Neural progenitor cell (in vitro differentiated cells): ENCODE measurements at places on chromosomes 6 and 20. TPM values are rescaled to one million over a fixed set of nuclear protein-coding genes. Genes with fewer than 3 reads are reported as not detected.

DNA sequence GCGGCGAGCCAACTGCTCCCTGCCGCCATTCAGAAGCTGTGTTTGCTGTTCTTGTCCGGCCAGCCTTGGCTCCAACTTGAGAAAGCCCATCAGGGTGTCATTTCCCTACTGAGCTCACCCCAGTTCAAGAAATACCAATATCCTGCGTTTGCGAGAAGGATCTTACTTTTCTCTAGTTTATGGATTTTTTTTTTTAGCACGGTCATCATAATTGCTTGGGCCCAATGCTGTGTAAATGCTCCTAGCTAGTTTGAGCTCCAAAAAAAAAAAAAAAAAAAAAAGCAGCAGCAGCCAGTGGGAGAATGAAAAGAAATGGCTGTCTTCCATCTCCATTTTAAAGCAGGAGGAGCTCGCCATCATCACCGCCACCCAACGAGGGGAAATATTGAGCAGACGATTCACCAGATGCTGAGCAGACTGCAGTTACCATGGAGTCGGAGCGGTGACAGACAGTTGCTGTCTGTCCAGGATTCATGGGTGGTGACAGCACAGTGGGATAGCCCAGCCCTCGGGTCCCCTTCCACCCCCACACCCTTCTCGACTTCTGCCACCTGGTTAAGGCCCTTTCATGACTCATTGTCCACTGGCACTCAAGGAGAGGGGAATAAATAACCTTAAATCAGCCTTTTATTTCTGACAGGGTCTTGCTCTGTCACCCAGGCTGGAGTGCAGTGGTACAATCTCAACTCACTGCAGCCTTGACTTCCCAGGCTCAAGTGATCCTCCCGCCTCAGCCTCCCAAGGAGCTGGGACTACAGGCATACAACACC is 132.4 kb upstream of the SNX9 start:
- DNase-seq = no peak

- DNase-seq = no peak
Observed at GRCh38 chr6:112024464-112024863, 29.4 kb upstream of the CCN6 start.

DNA sequence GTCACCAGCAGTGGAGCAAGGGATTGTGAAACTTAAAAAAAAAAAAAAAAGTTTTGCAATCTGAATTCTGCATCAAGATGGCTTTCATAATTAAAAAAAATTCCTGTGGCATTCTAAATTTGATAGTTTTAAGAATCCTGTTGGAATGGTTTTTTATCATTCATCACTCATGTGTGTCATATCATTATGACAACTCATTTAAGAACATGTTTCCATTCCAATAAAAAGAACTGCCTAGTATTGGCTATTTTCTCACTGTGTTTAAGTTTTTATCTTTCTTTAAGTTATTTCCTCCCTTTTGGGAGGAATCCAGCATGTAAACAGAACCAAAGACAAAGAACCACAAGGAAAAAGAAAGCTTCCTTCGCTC is 26.2 kb upstream of the RHAG start:
- no peak for DNase-seq

Gene BRD2
- total RNA-seq = 202 and 211 TPM in 2 replicates

- DNase-seq = no peak
Observed at GRCh38 chr6:41022294-41022693, 16.7 kb downstream of the UNC5CL start.

DNA sequence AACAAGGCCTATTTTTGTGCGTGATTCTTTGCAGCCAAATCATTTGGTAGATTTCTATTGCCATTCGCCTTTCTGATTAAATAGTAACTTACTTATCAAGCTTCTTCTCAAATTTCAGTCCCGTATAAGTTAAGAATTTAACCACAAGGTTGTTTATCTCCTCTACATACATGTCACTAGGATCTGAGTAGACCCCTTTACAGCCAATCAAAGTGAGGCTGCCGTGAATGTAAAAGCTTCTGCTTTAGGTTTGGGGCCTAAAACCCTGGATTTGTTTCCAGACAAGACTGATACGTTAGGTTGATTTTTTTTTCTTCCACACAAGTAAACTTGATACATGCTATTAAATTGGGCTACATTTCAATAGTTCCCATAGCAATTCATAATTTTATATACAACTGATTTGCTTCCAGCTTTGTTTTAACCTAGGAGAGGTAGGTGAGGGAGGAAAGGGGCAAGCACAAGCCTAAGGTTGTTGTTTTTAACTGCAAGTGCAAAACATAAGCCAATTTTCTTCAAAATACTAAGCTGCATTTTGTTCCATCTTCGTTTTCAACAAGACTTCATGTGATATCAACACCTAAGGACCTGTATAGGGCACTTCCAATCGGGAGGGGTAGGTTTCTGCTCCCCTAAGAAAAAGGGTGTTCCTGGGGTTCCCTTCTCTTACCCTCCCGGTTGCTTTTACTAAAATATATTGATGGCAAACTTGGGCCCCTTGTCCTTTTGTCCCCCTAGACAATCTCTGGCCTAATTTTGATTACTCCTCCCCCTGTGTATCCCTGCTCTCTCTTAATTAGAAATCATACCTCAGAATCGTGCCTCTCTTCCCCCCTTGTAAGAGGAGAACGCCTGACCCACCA is 1.7 kb downstream of the RANBP9 start:
- peak; percentile 40 for DNase-seq

DNA sequence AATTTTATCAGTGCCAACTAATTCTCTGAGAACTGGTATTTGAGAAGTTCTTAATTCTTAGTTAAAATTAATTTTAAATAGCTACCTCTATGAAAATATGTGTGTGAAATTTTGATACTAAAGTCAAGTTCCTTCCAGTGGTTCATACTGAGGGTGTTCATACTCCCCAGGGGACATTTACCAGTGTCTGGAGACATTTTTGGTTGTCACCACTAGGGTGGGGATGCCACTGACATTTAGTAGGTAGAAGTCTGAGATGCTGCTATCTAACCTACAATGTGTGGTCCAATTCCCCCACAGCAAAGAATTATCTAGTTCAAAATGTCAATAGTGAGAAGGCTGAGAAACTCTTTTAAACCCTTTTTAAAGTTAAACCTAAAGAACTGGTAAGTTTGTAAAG is 463.8 kb downstream of the ADGRB3 start:
- DNase-seq = no peak

- no peak for DNase-seq
Observed at GRCh38 chr6:26280407-26280806, 84.6 kb upstream of the BTN3A2 start.

DNA sequence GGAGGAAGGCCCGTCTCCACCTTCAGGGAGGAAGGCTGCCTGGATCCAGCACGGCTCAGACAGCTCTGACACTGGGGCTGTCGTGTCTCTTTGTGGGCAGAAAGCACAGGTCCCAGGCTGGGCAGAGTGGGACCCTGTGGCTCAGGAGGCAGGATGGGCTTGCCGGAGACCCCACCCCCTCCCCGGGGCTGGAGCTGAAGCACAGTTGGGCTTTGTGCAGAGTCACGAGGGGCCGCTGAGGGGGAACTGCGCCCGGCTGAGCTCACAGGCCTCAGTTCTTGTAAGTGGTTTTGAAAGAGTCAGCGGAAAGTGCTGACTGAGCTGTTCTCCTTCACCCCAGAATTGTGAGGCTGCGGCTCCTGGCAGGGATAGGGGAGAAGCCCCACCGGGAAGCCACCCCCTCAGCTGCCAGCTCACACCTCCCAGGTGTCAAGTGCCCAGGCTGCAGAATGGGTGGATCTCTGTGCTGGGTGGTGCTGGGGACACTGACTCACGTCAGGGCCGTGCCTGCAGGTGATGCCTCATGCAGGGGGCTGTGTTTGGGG is 145.5 kb upstream of the RNF24 start:
- peak; percentile 67 for DNase-seq

- DNase-seq = no peak
Observed at GRCh38 chr20:47397652-47398301, 41.3 kb upstream of the ZMYND8 start.

DNA sequence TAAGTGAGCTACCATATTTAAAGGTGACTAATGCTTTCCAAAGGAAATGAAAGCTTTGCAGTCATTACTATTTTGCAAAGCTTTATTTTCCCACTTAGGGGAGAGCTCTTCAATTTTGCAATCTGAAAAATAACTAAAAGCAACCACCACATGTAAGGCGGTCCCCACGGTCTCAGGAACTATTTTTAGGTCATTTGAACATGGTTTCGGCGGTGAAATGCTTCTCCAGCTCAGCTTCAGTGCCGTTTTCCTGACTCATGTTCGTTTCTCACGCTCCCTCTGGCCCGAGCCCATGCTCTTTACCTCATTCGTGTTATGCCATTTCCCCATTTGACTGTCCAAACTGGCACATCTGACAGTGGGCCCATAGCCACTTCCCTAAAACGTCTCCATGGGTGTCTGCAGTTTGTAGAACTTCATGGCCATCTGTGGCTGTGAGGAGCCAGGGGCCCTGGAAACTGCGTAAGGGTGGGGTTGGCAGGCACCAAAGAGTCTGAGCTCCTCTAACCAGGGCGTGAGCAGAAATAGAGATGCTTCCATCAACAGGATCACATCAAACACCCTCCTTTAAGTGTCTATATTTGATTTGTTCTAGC is 46.5 kb downstream of the ADTRP start:
- DNase-seq = no peak

- no peak for DNase-seq
Observed at GRCh38 chr6:13303668-13304017, 24.7 kb downstream of the TBC1D7 start.

DNA sequence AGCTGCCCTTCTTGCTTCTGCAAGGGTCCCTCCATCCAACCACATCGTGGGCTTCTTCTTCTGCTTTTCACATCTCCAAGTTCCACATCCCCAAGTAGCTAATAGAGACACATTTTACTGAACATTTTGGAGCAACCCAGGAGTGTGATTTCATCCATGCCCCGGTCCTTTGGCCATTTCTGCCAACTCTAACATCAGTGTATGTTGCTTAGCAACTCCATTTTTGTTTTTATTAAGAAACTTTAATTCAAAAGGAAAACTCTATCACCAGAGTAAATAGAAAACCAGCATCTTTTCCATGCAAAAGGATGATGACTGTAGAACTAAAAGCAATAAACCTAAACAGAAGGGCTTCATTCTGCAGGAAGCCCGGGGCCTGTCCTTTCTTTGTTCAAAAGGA is 32.7 kb upstream of the SULF2 start:
- DNase-seq = no peak

Gene RNF144B
- total RNA-seq = 0.15 and 0.75 TPM in 2 replicates

DNA sequence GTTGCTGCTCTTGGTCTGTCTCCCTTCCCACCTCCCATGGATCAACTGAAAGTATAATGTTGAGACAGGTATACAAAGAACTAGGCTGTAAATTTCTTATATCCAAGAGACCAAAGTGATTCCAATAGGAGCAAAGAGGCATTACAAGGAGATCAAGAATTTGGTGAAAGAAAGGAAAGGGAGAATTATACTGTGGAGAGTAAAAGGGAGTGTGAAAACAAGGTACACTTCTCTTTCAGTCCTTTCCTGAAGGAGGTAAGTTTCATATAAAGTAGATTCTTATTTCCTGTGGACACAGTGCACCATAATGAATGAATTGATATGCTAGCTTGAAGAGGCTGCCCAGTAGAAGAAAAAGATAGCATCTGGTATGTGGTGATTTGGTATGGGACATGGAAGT is 49.7 kb downstream of the CD2AP start:
- no peak for DNase-seq

DNA sequence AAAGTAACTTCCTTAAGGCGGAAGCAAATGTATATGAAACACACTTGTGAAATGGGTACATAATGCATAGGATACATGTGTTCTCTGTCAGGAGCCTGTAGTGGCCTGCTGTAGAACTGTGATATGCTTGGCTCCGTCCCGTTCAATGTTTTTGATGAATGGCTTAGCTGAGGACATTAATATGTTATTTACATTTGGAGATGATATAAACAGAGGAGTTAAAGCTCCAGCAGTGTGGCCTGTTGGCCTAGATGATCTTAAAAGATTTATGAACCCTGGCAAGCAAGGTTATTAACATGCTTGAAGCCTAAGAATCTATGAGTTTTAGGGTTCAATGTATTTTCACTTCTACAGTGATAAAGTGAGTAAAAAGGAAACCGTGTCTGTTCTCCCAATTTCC is 59.2 kb downstream of the AKAP12 start:
- no peak for DNase-seq

- peak; percentile 74 for DNase-seq
Observed at GRCh38 chr6:100116411-100117194, 122.6 kb upstream of the MCHR2 start.

Gene HLA-DQB2
- total RNA-seq = not detected in 2 replicates

Gene GRM4
- 1.2 and 1.8 TPM in 2 replicates for total RNA-seq

DNA sequence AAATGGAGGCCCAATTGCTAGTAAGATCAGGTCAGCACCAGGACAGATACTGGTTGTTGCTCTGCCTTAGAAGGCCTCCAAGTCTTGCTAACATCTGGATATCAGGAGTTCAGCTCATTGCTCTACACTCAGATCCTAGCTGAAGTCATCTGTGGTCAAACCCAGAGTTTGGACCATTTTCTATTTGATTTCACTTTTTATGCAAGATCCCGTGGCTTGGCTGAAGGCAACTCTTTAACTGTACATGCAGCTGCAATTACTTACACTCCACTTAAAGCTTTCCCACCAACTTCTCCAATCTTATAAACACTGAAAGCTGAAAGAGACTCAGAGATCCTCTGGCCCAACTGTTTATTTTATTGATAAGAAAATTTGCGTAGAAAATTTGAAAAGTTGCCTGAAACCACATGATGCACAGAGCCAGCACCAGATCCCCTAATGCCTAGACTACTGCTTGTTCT is 2.7 kb downstream of the SLC17A2 start:
- DNase-seq = no peak

GRCh38 chr6:11094411-11094851 is 797 bp downstream of the SMIM13 start:
- peak; percentile 69 for DNase-seq

Gene ZNF831
- not detected in 2 replicates for total RNA-seq

GRCh38 chr6:1131285-1132079 is 180.4 kb upstream of the FOXQ1 start:
- no peak for DNase-seq

GRCh38 chr20:24827603-24828295 is 121.3 kb upstream of the CST7 start:
- DNase-seq = no peak

- DNase-seq = peak; percentile 80
Observed at GRCh38 chr20:48603116-48603818, 224.5 kb downstream of the PREX1 start.

- no peak for DNase-seq
Observed at GRCh38 chr20:17403461-17403860, 127.7 kb downstream of the BFSP1 start.

- no peak for DNase-seq
Observed at GRCh38 chr6:107292715-107293271, 166.6 kb downstream of the PDSS2 start.

Gene OSTM1
- 18.0 and 42.8 TPM in 2 replicates for total RNA-seq

Gene TRIM31
- not detected in 2 replicates for total RNA-seq
